SW 1271 (cell line): ENCODE measurements at places on chromosomes 7 and 10.

DNA sequence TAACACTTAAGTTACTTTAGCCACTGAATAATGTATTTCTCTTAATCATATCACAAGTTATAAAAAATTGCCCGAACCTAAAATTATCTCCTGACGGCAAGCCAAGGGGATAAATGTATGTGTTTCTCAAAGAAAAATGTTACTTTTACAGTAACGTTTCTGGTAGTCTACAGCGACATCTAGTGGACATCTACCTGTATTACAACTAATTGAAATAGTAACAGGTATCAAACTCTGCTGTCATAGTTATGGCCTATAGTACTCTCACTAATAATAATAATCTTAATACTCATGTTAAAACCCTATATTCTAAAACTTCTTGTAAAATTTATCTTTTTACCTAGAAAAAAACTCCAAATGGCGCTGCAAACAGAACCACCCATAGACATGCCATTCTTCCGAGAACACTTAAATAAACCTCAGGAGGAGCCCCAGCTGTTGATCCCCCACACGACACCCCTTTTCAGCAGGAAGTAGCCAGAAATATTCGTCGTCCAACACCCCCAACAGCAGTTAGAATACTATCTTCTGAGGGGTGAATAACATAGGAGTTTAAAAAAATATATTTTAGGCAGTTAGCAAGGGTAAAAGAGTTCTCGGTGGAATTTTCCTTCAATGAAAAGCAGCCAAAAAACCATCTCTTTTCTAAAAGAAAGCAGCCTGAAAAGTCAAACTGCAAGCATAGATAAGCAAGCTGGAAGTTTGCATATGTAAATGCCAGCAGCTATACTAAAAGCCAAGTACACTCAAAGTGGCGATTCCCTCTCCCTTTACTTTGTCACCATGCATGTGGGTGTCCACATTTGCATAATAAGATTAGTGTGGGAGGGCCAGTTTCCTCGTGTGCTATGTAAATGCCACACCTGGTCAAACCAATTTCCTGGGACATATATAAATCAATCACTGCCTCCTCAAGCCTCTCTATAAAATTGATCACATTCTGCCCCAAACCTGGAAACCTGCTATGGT lies 40.5 kb upstream of the ZNF107 start:
- DNase-seq, result peak; percentile 39

DNA sequence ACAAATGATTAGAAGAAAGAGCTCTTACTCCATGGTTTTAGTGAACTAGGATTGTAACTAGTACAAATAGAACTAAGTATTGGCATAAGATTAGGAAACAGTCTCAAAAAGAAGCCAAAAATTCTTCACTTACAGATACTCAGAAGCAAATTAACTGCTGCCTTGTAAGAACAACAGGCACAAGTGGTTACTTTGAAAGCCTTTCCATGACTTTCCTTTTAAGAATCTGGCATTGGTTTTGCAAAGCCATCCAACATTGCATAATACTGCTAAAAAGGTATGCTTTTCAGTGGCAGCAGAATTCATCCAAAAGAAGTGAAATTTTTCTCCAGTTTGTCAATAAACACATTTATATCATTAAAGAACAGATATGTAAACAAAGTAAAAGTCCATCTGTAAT lies 126.8 kb upstream of the ODAD2 start:
- no peak for DNase-seq

GRCh38 chr10:122307669-122308416 lies 36.7 kb downstream of the BTBD16 start:
- peak; percentile 33 for DNase-seq

DNA sequence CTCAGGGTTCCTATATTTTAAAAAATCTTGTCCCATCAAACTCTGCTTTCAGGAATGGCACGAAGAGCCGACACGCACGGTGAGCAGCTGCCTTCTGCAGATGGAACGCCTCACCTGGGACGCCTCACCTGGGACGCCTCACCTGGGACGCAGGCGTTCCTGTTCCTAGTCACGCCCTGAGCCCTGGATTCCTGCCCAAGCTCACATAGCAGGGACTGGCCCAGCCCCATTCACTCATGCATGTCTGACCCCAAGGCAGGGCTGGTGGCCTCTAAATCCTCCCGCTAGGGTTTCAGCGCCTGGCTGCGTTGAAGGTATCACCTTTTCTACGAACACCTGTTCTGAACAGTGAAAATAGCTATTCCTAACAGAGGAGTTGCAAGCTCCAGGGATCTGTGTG lies 49.8 kb downstream of the CARD11 start:
- no peak for DNase-seq

- no peak for DNase-seq
Observed at GRCh38 chr10:95217476-95217875, 23.4 kb downstream of the ACSM6 start.

DNA sequence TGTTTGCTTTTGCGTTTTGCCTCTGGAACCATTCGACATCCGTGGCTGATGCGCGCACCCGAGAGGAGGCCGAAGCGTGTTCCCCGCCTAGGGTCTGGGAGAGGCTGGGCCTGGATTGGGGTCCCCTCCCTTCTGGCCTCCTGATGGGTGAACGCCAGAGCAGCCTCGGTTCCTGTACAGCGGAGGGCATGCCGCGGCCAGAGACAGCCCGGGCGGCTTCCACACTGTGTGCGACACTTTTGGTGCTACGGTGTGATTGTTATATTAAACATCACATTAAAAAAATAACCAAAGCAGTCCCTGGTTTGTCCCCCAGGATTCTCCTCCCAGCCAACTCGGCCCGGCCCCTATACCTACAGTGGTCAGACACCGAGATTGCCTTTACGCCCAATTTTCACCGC lies 3.7 kb upstream of the HOXA7 start:
- no peak for DNase-seq

DNA sequence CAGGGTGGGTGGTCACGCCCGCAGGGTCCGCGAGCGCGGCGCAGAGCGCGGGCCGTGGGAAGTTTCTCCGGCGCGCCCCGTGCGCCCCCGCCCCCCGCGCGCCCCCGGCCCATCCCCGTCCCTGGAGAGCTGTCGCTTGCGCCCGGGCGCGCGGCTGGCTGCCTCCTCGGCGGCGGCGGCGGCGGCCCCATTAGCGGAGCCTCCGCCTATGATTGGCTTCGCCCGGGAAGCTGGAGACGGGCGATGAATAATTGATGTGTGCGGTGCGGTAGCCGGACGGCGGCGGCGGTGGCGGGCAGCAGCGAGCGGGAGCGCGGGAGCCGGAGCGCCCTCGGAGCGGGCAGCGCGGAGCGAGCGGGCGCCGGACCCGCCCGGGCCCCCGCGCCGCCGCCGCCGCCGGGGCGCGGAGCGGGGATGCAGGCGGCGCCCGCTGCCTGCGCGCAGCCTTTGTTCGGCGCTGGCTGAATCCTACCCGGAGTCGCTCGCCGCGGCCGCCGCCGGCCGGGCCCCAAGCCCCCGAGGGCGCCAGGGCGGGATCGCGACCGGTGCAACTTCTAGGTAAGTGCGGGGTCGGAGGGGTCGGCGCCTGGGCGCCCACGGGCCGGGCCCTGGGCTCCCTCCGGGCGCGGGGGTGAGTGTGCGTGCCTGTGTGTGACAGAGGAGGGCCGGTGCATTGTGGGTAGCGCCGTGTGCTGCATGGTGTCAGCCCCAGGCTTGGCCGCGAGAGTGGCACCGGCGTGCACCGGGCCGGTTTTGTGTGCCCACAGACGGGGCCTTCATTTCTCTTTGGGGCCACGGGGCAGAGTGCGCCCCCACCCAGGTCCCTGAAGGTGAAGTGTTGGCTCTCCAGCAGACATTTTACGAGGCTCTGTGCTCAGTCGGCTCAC lies 103.8 kb upstream of the PPIF start:
- DNase-seq, result peak; percentile 7

GRCh38 chr10:106396192-106396591 lies 768.3 kb downstream of the SORCS1 start:
- DNase-seq, result no peak

DNA sequence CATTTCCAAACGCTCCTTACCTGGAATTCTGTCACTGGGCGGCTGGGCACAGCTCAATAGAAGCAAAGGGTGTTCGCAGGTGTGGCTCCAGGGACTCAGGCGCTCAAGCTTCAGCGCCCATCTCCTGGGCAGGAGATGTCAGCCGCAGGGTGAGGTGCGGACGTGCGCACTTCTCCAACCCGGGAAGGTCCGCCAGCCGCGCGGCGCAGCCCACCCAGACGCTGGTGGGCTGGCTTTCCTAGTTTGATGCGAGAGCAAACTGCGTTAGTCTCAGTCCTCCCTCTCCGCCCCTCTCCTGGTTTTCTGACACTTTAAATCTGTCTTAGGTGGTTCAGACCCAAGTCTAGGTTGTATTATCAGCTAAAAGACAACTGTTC lies 267 bp downstream of the CALCR start:
- DNase-seq, result no peak

DNA sequence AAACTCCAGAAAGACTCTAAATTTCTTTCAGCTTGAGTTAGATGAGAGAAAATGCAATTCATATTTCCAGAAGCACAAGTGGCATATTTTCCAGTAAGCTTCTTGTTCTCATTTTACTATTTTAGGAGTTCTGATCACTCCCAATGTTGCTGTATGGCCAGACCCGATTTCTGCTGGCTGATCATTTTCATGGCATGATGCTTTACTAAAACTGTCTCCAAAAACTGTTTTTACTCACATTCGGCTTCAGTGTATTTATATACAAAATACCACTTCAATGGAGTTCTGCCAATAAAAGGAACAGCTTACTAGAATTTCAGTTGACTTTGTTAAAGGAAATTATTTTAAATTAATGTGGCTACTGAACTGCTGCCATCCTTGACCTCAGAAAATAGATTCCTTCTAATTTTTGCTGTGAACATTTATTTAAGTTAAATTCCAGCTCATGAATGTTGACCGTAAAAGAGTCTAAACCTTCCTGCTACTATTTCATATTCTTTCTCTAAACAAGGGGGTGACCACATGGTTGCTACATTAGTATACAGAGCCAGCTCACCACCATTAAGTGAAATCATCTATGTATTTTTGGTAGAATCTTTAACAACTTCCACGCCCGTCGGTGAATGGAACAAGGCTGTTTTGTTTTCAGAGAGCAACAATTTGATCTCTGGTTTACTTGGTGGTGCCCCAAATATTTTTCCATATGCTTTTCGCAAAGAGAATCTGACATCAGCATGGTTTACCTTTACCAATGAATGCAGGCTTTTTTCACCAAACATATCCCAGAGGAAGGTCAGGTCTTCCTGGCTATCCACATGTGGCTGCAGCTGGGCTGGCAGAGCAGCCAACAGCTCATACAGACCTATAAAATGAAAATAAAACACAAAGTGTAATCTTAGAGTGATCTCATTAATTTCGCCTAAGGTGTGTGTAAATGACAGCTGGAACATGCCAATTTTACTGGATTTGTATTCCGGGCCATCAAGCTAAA lies 101.2 kb downstream of the MPP7 start:
- DNase-seq, result no peak

GRCh38 chr10:7027913-7028808 lies 382.7 kb downstream of the SFMBT2 start:
- DNase-seq, result peak; percentile 8

DNA sequence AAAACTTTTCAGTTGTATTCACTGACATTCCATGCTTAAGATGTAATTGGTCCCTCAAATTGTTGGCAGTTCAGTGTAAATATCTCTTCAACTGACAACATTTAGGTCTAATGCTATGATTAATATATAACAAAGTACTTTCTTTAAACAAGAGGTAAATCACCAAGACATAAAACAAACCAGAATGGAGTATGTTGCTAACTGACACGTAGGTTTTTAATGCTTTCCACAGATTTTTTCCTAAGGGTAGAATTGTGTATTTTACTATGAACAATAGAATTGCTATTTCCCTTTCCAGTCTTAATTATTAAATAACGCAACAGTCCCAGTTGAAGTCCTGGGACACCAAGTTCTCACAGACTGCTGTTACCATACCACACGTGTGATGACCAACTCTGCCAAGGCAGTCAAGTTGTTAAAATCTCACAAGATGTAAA lies 4.1 kb downstream of the JCAD start:
- no peak for DNase-seq

- no peak for DNase-seq
Observed at GRCh38 chr10:77636967-77637531, 559 bp downstream of the KCNMA1 start.

DNA sequence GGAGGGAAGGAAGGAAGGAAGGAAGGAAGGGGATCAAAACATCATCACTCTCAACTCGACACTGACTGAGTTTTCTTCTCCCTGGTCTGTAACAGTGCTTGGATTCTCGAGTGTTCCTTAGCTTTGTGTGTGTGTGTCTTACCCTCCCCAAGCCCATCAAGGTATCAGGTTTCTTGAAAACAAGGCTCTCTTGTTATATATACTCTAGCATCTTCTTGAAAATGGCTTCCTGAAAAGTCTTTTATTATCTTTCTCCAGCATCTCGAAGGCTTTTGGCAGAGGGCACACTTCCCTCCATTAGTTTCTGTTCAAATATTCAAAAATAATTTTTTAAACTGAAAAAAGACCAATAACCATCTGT lies 13.4 kb downstream of the SERPINE1 start:
- no peak for DNase-seq

- DNase-seq, result no peak
Observed at GRCh38 chr7:37097983-37098382, 350.7 kb downstream of the ELMO1 start.

GRCh38 chr7:152909683-152910544 lies 150.4 kb downstream of the ACTR3B start:
- no peak for DNase-seq

- DNase-seq, result no peak
Observed at GRCh38 chr10:132973903-132974241, 31.5 kb upstream of the CFAP46 start.

DNA sequence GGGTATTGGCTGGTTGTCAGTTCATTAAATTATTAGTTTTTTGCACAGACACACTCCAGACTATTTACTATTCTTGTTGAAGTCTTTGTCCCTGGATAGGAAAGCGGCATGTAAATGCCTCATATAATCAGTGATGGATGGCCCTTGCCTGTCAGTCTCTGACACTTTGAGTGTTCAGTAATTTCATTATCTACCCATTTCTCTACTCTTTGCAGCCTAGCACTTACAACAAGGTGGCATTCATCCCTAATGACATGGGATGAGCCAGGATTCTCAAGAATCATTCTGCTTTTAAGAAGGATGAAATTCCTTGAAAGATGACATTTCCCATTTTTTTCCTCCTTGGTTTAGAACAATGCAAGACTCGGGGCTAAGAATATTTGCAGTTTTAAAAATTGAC lies 155.7 kb downstream of the SORCS3 start:
- DNase-seq, result no peak

DNA sequence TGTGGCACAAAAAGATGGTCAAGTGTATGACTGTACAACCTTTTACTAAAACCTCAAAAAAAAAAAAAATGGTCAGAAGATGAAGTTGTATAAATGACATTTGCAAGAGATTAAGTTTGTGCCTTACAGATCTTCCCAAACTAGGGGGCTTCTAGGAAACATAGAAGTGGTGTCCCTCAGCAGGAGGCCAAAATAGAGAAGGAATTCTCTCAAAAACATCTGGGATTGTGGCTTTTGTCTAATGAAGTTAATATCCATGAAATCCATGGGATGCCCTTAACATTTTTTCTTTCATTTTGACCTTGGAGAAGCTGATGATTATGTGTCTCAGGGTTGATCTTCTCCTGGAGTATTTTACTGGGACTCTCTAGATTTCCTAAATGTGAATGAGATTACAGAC lies 62.2 kb downstream of the CASD1 start:
- DNase-seq, result no peak
